H1 (cell line): ENCODE measurements at places on chromosomes 3 and 15. TPM values are rescaled to one million over a fixed set of nuclear protein-coding genes. Genes with fewer than 3 reads are reported as not detected.

The NUSAP1 gene
- total RNA-seq = 135 and 144 TPM in 2 replicates

The ARRDC4 gene
- total RNA-seq = 3.7 and 3.8 TPM in 2 replicates

The VWA5B2 gene
- total RNA-seq = 0.50 and 0.56 TPM in 2 replicates

GRCh38 chr15:34696506-34696905, 58.3 kb downstream of the GJD2 start:
- no peaks in the 10 kb centered on the region for H3K27me3 ChIP-seq
- no peak overlapping the region for H3K27ac ChIP-seq
- H3K36me3 ChIP-seq = no peaks in the 10 kb centered on the region
- DNase-seq = no peak

DNA sequence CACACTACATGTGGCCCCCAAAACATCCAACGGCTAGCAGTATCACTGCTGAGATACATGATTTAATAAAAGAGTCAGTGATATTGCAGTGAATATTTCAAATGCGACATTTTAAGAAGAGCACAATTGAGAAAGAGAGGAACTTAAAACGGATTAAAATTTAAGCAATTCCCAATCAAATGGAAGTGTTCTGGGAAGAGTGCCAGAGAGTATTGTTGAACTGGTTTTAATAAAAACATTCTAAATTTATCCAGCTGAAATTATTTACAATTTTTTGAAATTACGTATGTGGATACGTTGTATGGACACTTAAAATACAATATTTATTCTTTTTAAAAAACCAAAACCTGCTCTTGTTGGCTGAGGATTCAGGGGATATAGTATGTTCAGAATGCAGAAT, 117.7 kb downstream of the C3orf38 start:
- H3K4me1 ChIP-seq = no peaks in the 10 kb centered on the region
- H3K27ac ChIP-seq = no peak overlapping the region
- no peaks in the 10 kb centered on the region for H3K27me3 ChIP-seq
